ENCODE measurements at places on chromosomes 12 and 14.

DNA sequence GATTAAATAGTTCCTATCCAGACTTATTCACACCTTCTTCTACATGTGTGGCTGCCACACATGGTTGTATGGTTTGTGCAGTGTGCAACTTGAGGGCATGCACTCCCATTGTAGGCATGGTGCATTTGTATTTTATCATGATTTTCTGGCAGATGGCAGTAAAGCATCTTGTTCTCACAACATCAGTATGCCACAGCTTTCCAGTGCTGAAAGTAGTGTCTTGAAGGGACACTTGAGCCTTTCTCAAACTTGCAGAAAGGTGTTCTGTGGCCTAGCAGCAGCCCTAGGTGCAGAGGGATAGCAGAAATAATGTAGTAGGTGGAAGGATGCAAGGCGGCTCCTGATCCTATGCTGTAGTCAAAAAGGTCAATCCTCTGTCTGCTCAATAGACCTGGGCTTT is 72.9 kb downstream of the LMNTD1 start:
- DNase-seq, result no peak

DNA sequence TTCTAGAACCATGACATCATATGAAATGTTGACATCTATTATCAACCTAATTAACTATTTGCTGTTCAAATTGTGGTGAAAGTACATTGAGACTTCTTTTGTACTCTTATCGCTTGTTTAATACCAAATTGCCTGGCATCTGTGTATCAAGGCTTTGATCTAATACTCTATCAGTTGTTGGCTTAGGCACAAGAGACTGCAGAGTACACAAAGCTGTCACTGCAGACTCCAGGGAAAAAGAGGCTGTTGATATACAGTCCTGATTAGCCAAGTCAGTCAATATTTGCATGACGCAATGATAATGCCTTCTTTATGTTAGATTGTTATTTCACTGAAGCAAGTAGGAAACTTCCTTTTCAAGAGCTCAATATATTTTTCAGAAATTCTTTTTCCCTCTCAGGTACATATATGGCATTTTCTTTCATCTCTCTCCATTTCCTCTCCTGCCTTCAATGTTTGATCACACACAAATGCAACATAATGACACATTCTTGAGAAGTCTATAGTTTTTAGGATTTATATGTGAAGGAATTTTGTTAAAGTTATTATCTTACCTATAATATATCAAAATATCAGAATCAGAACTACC is 32.3 kb upstream of the PTCSC3 start:
- no peak for DNase-seq

- DNase-seq, result no peak
Measured at GRCh38 chr14:69036757-69037506, 57.8 kb upstream of the ACTN1 start.

- no peak for DNase-seq
Measured at GRCh38 chr12:66901138-66901932, 222.5 kb upstream of the GRIP1 start.

- DNase-seq, result peak; percentile 5
Measured at GRCh38 chr12:96658075-96658474, 168.7 kb downstream of the CFAP54 start.

DNA sequence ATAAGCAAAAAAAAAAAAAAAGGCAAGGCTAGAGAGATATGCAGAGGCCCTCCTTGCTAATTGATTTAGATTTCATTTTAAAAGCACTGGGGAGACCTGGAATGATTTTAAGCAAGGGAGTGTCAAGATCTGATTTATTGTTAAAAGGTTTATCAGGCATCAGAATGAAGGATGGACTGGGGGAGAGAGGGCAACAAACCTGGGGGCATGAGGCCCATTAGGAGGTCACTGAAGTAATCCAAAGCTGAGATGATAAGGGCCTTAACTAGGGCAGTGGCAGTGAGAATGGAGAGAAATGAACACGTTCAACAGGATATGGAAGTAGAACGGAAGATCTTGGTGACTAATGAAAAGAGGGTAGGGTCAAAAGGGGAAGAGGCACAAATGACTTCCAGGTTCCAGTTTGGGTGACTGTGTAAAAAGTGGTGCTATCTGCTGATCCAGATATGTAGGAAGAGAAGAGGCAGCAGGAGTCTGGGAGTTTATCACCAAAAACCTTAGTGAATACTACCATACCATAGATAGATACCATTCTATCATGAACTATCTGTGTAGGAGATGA is 24.0 kb downstream of the KITLG start:
- no peak for DNase-seq

DNA sequence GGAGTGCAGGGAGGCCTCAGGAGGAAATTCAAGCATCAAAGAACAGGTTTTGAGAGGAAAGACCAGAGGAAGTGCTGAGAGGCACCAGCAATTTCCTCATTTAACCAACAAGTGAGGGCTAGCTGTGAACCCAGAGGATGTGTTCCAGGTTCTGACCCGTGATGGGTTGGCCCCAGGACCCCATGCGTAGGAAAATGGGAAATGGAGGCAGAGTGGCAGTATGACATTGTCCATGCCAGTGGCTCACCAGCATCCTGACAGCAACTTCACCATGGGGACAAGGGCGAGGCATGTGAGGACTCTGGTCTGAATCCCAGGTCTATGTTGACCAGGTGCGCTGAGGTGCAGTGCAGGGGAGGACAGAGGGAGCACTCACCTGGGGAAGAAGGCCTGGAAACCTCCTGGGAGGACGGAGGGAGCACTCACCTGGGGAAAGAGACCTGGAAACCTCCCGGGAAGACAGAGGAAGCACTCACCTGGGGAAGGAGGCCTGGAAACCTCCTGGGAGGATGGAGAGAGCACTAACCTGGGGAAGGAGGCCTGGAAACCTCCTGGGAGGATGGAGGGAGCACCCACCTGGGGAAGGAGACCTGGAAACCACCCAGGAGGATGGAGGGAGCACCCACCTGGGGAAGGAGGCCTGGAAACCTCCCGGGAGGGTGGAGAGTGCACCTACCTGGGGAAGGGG is 6.7 kb upstream of the CACNA2D4 start:
- DNase-seq, result peak; percentile 39

- no peak for DNase-seq
Measured at GRCh38 chr14:65847075-65847847, 434.7 kb downstream of the FUT8 start.

- no peak for DNase-seq
Measured at GRCh38 chr12:1796515-1797010, 23.8 kb upstream of the LRTM2 start.

DNA sequence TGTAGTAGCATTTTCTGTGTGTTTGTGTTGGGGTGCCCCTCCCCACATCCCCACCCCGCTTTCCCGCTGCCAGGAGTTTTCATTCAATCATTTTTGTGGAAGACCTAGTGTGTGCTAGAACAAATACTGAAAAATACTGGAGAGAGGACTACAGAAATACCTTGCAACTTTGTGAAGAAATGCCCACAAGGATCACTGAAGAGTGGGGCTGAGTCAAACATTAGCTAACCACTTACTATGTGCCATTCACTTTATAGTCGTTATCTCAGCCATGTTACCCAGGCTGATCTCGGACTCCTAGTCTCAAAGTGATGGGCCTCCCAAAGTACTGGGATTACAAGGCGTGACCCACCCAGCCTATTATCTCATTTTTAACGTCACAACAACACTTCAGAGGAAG is 559 bp upstream of the LMBR1L start:
- DNase-seq, result no peak

- no peak for DNase-seq
Measured at GRCh38 chr14:99995700-99996356, 69.4 kb upstream of the EVL start.

- DNase-seq, result no peak
Measured at GRCh38 chr12:76030341-76031080, 1.1 kb downstream of the PHLDA1 start.

DNA sequence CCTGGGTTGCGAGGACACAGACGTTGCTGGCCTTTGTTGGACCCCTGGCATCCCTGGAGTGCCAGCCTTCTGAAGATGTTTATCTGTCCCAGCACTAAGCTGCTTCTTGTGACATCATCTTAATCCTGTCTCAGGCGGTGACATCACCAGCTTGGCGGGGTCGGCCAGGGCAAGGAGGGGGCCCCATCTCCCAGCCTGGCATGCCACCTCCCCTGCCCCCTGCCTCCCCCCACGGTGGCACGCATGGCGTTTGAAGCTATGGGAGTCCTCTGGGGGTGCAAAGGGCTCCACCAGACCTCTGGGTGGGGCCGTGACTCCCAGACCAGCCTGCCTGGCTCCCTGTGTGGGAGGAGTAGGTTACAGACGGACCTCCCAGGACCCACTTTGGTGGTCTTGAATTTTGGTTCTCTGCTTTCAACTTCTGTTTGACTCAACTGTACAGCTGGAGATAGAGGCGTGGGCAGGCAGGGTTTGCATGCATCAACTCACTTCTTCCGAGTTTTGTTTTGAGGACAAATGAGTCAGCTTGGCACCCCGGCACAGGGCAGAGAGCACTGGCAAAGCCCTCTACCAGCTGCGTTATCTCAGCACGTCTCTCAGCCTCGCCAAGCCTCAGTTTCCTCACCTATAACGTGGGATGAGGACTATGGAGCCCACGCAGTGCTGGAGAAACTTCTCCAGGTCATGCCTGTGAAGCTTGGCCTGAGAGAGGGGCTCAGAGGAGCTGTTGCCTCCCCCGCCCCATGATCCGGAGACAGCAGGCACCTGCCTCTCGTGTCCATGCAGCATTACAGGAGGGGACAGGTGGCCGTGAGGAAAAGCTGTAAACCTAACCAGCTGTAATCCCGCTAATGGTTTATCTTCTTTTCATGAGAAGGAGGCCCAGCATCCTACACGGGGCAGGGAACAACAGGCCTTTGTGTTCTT is 38.8 kb upstream of the EML1 start:
- no peak for DNase-seq

DNA sequence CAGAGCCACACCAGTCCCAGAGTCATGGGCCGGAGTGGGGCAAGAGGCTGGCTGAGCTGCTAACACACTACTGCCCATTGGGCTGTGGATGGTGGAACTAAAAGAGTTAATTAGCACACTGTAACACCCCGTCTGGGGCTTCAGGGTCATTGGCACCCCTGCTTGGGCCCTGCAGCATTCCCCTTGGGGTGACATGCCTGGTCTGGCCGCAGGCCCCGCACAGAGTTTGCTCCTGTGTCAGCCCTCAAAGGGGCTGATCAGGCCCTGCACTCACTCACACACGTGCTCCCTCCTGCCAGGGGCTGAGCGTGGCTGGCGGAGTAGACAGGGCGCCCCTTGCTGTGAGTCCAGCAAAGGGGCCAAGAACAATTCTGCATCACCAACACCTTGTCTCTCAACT is 1499.6 kb upstream of the TMEM132C start:
- DNase-seq, result no peak

DNA sequence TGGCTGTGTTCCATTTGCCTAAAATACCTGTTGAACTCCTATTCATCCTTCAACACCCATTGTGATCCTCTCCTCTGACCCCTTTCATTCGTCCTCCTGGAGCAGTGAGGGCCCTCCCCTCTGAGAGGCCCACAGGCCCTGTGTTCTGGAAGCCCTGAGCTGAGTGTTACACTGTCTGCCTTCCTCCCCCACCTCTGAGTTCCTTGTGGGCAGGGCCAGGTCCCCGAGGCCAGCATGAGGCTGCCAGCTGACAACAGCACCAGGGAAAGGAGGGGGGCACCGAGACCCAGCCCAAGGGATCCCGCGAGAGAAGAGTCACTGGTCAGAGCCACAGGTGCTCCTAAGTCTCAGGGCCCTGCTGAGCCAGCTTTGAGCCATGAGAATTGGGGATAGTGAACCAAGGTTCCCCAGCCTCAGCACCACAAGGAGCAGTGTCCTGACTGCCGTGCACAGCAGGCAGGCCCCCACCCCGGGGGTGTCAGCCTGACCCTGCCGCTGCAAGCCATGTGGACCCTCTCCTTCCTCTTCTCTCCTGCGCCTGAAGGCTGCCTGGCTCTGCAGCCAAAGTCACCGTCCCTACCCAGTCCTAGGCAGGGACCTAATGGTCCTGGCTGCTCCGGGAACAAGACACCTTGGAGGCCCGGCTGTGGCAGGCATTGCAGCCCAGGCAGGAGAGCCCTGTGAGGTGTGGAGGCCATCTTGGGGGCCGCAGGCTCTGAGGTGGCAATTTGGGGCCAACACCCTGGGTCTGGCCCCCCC is 52.5 kb downstream of the BEGAIN start:
- DNase-seq, result peak; percentile 85

DNA sequence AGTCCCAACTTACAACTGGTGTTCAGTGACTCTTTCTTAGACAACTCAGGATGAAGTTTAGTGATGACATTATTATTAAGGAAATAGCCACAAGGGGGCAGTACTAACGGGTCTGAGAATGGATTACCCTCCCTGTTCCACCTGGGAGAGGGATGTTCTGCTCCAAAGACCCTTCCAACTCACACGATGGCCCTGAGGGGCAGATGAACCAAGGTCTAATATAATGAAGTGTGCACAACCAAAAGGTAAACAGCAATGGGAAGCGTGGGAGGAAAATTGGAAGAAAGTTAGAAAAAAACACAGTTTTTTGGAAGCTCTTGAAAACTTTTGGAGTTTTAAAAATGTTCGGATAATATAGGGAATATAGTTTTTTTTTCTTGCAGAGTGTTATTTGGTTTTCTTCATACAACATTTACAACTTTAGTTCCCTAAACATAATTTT is 24.0 kb downstream of the FGF6 start:
- peak; percentile 20 for DNase-seq

DNA sequence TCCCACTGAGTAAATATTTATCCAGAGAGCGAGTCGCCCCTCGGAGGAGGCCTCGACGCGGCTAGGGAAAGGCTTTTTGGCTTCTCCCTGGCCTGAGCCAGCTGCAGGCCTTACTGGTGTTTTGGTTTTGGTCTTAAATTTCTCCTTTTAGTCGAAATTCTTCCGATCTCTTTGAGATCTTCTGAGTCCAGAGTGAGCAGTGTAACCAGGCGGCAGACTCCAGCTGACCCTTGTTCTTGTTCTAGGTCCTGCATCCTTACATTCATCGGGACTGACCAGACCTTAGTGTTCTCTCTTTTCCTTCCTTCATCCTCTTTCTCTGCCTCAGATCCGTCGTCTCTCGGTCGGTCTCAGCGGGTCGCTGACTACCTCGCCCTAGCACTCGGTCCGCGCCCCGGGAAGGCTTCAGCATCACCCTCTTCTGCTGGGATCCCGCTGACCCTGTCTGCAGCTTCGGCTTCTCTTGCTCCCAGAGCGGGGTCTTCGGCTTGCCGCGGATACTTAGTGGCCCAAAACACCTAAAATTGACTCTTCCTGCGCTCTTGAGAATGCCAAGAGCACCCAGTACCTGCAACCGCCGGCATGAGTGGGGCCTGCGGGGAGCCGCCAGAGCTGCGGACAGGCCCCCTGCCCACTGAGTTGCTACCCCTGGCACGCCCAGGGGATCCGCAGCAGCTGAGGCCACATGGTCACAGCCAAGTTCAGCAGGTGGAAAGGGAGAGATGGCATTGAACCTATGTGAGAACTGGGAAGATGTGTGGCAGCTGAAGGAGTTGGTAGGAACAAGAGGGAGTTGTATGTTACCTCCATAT is 2.4 kb upstream of the PAX9 start:
- no peak for DNase-seq

GRCh38 chr14:105473677-105474482 is 741 bp upstream of the CRIP2 start:
- peak; percentile 59 for DNase-seq

DNA sequence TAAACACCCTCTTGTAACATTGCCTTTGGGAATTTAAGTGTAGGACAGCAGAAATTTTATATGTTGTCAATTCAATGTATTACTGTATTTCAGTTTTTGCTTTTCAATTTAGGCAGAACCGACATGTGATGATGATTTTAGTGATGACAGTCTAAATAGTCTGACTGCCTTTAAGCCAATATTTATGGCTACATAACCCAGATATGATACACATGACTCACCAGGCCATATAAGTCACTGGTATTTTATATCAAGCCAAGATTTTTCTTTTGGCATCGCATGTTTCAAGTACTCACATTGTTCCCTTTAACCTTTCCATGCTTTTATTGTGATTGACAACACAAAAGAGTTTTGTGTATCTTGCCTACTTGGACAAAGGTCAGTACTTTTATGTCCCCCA is 13.6 kb upstream of the PPM1A start:
- no peak for DNase-seq

Data from HL-60 (cell line).